ENCODE measurements at places on chromosomes 11 and 22.
A peak's percentile ranks its signal among the peaks of the same experiment; 100 is the strongest.

DNA sequence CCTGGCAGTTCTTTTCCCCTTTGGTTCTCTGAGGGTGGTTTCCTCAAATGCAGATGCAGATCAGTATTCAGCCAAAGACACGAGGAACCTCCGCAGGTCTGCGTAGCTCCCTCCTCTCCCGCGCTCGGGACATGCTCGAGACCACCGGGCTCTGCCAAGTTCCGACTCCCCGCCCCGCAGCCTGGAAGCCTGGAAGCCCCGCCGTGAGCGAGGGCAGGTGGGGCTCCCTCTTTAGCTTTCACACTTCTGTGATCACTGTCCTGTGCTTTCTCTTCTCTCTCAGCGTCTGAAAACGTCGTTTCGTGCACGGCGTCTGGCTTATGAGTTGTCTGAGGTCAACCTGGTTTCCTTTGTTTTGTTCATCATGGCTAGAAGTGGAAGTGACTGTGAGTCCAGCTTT, 26.6 kb downstream of the ZBED4 start:
- no peak for DNase-seq

DNA sequence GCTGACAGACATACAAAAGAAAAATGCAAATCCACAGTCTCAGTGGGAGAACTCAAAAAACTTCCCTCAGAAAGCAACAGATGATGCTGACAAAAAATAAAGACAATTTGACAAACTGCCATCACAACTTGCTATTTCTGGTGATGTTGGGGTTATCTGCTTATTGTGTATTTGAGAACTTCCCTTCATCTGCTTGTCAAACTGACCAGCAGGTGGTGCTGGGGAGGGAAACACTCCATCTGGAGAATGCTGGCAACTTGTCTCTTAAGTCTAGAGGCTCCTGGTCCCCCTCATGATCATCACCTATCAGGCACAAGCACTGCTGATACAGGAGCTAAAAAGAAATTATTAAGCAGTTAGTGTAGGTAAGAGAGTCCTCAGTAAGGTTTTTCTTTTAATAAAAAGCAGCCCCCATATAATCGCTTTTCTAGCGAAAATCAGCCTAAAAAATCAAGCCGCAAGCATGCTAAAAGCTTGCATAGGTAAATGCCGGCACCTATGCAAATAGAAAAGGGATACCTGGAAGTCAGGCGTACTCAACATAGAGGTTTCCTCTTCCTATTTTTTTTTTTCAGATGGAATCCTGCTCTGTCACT, 9.8 kb upstream of the FAM111B start:
- peak; percentile 7 for DNase-seq

DNA sequence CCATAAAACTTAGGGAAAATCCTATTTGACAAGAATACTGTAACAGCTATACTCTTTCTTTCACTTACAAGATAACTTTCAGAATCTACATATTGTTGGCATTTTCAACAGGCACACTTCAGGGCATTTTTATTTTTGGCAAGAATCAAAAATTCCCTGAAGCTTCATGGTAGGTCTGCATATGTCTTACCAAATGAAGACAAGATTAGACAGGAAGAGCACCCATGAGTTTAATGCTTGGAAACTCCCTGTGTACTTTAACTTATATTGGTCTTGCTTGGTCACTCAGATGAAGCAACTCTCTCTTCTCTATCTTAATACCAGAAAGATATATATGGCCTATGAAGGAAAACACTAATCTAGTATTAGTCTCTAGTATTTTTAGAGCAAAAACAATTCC, 137.7 kb downstream of the ATG16L2 start:
- no peak for DNase-seq

DNA sequence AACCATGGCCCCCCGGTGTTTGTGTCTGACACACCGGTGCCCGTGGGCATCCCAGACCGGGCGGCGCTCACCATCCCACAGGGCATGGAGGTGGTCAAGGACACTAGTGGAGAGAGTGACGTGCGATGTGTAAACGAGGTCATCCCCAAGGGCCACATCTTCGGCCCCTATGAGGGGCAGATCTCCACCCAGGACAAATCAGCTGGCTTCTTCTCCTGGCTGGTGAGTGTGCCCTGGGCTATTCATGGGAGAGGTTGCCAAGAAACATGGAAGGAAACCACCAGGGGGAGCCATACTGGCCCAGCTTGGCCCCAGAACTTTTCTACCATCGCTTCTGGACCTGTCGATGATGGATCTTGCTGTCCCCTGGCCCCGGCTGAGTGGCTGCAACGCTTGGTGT, 36.5 kb downstream of the PRDM11 start:
- DNase-seq = no peak

DNA sequence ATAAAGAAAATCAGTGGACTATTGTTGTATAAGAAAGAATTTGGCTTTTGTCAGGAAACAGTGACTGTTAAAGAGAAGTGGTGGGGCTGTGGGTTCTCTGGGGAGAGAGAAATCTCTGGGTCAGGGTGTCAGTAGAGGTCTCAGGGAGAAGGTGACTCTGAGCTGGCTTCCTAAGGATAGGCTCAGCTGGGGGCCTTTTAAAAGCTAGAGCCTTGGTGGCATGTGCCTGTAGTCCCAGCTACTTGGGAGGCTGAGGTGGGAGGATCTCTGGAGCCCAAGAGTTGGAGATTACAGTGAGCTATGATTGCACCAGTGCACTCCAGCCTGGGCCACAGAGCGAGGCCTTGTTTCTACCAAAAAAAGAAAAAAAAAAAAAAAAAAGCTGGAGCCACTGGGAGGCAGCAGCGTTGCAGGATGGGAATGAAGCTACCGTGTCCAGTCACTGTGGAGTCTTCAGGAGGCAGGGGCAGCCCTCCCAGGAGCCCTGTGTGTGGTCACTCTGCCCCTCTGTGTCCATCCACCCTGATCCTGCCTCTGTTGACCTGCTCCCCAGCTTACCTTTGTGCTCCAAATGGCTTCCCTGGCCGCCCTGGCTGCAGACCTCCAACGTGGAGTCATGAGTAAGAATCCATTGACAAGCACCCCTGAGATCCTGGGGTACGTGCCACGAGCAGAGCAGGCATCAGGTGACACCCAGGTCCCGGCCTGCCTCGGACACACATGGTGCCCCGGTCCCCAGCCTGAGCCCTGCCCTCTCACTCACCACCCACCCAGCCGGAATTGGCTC, 5.4 kb upstream of the MIF start:
- DNase-seq = no peak

DNA sequence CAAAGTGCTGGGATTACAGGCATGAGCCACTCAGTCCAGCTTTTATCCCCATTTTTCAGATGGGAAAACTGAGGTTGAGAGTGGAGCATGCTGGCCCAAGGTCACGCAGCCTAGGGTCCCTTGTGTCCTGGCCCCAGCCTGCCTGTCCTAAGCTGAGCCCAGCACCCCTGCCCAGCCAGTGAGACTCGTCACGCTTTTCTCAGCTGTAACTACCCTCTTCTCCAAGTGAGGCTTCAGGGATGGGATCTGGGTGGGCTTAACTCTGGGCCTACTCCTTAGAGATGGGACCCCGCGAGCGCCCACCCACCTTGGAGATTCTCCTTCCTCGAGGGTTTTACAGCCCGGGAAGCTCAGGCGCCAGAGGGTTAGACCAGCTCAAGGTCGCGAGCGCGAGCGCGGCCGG, 390 bp upstream of the TMEM151A start:
- DNase-seq = no peak

GRCh38 chr11:533586-534395, 1.6 kb downstream of the HRAS start:
- no peak for DNase-seq

GRCh38 chr11:36487619-36488018, 22.5 kb downstream of the TRAF6 start:
- no peak for DNase-seq

DNA sequence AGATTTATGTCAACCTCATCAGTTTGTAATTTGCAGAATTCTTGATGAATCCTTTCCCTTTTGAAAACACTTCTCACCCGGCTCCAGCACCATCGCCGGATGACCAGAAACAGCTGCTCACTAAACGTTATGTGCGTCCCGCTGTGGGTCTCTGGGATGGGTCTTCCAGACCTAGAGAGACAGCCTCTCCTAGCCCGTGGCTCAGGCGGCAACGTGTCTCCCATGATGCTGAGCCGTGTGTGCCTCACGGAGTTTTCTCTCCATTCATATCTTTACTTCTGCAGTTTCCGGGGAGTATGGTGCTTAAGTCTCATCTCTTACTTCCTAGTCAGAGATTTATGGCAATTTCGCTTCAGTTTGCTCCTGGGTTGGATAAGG, 25.0 kb upstream of the ACR start:
- no peak for DNase-seq

DNA sequence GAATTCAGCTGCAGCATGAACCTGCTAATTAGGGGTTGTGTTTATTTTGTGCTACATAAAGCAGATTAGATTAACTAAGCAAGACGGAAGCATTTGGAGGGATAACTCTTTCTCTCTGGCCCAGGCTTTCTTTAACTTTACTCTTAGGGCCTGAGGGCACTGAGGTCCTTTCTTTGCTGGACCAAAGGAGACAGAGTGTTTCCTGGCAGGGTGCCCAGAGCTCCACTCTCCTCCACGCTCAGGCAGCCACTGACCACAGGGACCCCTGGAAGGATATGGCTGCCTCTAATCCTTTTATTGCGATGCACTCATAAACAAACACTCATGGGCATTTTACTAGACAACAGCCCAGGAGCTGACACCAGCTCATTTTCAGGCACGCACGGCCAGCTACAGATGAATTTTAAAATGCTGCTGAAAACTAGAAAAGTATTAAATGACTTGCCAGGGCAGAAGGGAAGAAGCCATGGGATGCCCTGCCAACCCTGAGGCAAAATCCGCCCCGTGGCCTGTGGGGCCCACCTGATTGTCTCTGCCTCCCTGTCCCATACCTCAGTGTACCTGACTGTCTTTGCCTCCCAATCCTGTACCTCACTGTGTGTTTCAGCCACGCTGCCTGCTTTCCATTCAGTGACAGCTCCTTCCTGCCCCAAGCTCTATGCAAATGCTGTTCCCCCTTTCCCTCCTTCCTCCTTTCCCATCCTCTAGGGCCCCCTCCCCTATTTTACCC, 192.6 kb upstream of the NAV2 start:
- DNase-seq = peak; percentile 67

DNA sequence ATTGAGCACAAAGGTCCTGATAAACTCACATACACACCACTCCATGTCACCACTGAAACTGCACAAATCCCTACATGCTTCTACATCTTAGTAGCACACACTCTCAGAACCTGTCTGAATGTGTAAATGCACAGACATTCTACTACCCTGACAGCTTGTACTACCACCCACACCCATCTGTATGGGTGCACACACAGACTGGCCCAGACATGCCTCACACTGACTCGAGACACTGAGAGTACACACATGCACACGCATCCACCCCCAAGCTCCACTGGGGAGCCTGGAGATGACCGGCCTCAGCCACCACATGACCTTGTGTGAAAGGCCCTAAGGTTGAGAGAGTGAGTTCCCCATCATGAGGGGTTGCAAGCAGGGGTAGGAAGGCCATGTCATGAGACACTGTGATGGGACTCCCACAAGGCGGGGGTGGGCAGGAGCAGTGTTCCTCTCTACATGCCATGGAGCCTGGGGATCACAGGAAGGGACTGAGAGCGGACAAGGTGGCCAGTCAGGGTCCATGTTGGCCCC, 28.1 kb downstream of the ARAP1 start:
- no peak for DNase-seq

GRCh38 chr11:90737444-90738050, 514.7 kb upstream of the CHORDC1 start:
- DNase-seq = no peak

DNA sequence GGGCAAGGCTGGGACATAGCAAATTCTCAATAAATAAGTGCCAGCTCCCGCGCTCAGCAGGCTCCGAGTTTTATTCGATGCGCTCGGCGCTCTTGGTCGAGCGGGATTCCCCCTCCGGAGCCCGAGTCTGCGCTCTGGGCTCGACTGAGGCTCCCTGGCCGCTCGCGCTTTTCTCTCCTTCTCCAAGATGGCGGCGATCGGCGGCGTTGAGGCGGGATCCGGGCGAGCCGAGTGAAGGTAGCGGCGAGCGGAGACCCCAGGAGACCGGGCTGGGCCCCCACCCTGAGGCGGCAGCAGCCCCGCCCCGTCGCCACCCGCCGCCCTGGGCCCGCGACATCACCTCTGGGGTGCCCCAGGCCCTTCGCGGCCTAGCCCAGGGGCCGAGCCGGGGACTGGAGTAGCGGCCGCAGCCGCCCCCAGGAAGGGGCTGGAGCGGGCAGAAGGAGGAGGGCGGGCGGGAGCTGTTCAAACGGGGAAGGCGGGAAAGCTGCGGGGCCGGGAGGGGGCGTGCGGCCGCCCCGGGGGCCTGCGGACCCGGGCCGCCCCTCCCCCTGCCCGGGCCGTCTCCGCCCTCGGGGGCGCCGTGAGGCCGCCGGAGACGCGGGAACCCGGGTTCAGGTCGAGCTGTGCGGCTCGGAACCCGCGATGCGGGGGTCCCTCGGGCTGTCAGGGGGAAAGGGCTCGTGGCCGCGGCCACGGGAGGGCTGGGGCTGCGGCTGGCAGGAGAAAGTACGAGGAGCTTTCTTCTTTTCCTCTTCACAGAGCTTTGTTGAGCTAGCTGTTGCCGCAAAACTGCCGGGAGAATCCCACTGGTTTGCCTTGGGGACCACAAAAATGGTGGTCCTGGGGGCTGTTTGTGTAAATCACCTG, at the start of gene HMGXB4:
HMGXB4 (plus strand) TSS at position 173 of the 870 bp plus-strand sequence. CDS start 4,898 bp downstream, outside the sequence.
- DNase-seq = peak; percentile 61

- DNase-seq = no peak
Observed at GRCh38 chr22:44869196-44869595, 116.8 kb downstream of the ARHGAP8 start.

GRCh38 chr22:29374401-29374800, 14.0 kb downstream of the AP1B1 start:
- no peak for DNase-seq

DNA sequence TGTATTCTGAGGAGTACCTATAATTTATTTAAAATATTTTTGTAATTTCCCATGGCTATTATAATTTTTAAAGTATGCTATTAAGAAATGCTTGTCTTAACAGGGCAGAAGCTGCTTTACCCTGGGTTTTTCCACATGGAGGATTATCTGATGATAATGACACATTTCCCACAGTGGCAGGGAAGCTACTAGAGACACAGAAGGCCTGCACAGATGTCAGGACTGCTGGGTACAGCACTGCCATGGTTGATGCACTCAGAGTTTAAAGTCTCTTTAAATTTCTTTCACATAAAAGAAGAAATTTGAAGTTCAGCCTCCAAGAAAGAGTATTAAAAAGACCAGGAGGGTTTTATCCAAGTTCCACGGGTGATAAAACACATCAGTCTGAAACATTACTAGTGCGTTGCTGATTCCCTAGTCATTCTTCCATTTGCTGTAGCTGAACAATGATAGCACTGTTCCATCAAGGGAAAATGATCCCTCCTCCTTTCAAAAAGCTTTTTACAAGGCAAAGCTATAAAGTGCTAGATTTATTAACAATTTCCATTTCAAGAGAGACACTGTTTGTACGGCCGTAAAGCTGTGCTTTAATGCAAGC, 363.0 kb downstream of the CNTN5 start:
- no peak for DNase-seq

Measured in DMS79 treated with DMSO at 0.1 percent for 48 hours (cell line).